ENCODE measurements at places on chromosomes 7 and 10.

DNA sequence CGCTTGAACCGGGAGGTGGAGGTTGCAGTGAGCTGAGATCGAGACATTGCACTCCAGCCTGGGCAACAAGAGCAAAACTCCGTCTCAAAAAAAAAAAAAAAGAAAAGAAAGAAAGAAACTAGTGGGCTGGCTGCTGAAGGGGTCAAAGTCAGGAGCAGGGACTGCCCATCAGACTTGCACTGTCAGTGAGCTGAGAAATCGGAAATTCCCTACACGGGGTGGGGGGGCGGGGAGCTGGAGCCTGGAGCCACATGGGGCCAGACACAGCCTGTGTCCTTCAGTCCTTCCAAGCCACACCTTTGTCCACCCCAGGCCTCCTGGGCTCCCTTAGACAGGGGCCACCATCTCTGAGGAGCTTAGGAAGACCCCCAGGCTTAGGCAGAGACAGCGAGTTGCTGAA, 34.5 kb downstream of the SRRM3 start:
- DNase-seq, result no peak

- DNase-seq, result no peak
Observed at GRCh38 chr7:154863766-154864522, 139.0 kb downstream of the PAXIP1 start.

- DNase-seq, result no peak
Observed at GRCh38 chr10:63247771-63248170, 114.6 kb downstream of the NRBF2 start.

GRCh38 chr10:97922022-97922758, 72.5 kb downstream of the GOLGA7B start:
- no peak for DNase-seq

GRCh38 chr7:4051696-4052095, 630.4 kb upstream of the FOXK1 start:
- DNase-seq, result no peak

DNA sequence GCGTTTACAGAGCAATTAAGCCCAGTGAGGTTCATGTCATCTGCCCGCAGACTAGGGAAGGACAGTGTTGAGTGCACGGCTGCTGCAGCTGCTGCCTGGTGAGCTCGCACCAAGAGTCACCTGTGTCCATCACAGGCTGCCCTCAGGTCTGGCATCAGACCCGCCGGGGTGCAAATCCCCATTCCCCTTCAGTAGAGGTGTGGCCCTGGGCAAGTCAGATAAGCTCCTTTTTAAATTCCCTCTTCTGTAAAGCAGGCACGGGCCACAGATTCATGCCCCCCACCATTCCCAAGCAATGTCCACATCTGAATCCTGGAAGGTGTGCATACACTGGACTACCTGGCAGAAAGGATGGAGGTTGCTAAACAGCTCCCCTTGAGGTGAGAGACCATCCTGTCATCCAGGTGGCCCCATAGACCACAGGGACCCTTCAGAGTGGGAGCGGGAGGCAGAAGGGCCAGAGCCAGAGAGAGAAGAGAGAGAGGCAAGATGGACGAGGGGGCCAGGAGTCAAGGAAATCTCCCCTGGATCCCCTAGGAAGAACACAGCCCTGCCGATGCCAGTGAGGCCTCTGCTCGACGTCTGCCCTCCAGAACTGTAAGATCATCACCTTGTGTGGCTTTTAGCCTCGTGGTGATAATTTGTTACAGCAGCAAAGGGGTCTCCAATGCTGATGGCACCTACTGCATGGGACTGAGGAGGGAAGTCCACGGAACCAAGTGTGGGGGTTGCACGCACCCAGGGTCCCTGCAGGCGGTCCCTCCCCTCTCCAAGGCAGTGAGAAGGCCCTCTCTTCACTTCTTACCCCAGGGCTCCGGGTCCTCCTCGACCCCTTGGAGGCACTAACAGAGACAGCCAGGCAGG, 168.8 kb downstream of the TCERG1L start:
- no peak for DNase-seq

DNA sequence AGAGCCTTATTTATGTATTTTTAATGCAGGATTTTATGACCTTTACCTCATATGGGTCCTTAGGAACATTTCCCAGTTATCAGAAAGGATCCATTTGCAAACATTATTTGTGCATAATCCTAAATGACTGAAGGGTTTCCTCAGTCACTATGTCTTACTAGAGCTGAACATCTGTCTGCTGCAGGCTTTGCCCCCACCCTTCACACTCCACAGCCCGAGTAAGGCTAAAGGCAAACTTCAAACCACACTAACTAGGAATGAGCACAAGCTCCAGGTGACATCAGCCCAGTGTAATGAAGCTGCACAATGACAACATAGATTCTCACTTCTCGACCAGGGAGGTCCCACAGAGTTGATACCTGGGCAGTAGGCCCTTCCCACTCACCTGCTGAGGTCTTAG, 491.3 kb upstream of the MKI67 start:
- no peak for DNase-seq

DNA sequence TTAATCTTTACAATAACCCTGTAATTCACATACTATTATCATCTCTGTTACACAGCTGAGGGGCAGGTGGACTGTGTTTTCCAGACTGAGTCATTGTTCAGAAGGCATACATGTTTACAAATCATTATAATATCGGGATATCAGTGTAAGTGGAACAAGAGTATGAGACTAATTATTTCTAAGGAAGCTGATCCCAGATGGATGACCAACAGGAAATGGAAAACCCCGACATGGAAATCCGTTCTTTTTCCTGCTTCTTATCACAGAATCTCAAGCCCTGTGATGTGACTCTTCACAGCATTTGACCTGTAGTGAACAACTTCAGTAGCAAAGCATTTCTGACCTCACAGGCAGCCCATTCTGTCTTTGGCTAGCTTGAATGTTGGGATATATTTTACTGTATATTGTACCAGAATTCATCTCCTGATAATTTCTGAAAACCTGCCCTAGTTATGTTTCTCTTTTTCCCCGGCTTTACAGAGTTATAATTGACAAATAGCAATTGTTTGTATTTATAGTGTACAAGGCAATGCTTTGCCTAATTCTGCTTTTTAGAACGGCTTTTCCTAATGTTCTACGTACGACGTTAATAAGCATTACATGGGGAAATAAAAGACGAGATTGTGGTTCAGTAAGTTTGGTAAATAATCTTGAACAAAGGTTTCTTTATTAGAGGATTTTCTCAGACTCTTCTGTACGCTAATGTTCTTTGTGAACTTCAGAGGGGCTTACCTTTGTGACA, 78.6 kb upstream of the SYPL1 start:
- no peak for DNase-seq

GRCh38 chr7:133518718-133519117, 265.8 kb downstream of the EXOC4 start:
- DNase-seq, result no peak

GRCh38 chr7:76233538-76234281, 32.0 kb downstream of the SRRM3 start:
- DNase-seq, result no peak

- no peak for DNase-seq
Observed at GRCh38 chr10:92829042-92829785, 19.1 kb upstream of the EXOC6 start.

GRCh38 chr7:21462081-21462480, 34.2 kb downstream of the SP4 start:
- DNase-seq, result no peak

DNA sequence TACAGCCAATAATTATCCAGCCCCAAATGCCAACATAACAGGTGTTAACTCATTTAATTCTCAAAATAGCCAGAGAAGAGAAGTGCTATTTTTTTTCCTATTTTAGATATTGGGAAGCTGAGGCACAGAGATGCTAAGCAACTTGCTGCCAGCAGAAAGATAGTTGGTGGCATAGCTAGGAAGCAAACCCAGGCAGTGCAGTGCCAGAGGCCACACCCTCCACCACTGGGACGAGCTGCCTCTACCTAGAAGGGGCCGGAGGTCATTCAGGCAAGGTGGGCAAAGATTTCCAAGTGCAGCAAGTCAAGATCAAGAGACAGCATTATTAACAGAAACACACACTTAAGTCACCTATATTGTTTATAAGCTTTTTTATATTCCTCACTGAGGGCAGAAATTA, 654.1 kb downstream of the INHBA start:
- no peak for DNase-seq

DNA sequence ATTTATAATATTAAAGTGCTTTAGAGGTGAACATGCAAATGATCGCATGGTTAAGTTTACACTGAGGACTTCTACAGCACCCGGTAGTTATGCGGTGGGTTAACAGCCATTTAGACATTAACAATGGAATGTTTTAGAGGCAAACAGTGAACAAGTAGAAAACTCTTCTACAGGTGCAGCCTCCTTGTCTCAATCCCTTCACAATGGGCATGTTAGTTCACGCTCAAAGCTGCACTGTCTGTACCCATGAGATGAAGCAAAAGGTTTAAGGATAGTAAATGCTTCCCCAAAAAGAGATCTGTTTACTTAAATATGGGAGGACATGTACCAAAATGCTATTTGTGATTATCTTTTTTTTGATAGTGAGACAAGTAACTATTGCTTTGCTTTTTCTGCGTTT, 25.1 kb downstream of the PUS7 start:
- no peak for DNase-seq

GRCh38 chr7:66807736-66808135, 67.2 kb downstream of the RABGEF1 start:
- no peak for DNase-seq

DNA sequence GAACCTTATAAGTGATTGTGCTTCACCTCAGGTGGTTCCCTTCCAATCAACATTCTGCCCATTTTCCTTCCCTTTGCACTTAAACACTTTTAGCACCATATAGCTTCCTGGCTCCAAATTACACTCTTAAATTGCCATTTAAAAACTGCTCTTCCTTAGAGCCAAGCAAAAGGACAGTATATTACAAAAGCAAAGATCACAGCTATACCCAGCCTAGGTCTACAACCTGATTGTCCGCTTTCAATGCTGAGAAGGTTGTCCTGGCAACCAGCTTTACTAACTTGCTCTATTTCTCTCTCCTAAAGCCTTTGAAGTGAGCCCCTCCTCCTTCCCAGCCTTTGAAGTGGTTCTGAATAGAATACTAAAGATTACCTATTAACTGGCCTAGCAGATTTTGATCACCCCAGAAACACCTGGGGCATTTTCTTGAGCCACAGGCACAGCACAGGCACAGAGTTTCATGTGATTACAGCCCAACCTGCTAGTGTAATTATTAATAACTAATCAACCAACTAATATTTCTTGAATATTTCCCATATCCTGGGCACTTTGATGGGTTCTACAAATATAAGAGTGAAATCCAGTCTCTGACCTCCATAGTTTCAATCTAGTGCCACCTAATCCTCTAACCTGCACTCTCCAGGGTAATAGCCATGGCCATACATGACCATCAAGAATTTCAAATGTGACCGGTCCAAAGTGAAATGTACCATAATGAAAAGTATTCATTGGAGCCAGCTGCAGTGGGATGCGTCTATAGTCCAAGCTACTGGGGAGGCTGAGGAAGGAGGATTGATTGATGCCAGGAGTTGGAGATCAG, 63.6 kb upstream of the TRIM24 start:
- DNase-seq, result no peak

DNA sequence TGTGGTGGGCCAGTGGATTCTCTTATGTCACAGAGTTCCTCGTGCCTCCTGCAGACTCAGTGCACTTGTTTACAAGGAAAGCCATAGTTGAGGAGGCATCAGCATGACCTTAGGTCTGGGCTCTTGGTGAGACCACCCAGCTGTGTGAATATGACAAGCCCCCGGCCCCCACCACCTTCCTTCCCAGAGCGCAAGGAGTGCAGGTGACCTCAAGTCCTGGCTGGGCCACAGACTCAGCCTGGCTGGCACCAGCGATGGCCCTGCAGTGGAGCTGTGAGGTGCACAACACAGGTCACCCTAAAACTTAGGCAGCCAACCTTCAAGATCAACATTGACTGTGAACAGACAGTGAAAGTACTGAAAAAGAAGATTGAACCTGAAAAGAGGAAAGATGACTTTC, 14.2 kb upstream of the SEMA3E start:
- no peak for DNase-seq

DNA sequence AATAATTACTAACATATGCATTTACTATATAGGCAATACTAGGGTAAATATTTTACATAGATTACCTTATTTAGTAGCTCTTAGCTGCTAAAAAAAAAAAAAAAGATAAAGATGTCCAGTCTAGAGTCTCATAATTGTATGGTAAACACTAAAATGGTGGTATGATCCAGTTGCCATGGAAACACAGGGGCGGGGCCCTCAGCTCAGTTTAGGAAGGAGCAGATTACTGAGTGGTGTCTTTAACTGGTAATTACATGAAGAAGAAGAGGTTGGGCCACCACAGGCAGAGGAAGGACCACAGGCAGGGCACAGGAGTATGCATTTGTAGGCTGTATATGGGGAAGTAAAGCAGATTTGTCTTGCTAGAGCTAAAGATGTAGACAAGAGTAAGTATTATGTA, 43.7 kb downstream of the ITGB8 start:
- no peak for DNase-seq

GRCh38 chr10:120403109-120403508, 53.9 kb upstream of the PLPP4 start:
- no peak for DNase-seq

GRCh38 chr10:5159126-5159525, 25.8 kb downstream of the AKR1C8 start:
- no peak for DNase-seq

GRCh38 chr7:21945454-21946221, at the start of gene CDCA7L:
Gene CDCA7L (minus strand): TSS chr7:21945899. CDS start chr7:21945804, 95 bp downstream.
- DNase-seq, result peak; percentile 92

DNA sequence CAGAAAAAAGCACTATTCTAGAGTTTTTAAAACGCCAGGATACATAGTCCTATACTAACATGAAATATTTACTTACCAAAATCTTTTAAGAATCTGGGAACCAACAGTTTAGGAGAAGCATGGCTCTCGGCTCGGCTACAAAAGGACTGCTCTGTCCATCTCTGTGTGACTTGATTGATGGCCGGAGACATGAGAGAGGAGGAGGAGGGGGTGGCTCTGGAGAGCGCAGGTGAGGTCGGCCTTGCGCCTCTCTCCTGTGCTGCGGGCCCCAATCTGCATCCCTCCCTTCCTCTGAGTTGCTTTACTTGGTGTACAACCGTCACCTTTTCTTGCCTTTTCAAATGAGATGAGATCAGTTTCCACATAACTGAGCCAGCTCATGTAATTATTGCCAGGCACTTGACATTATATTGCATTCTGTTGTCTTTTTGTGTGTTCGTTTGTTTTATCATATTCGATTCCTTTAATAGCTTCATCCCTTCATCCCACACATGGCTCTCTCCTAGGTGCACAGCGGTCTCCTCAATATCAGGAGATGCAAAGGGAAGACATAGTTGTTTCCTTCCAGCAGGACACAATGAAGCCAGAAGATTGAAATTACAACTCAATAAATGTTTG, 87.8 kb upstream of the KLF6 start:
- no peak for DNase-seq

DNA sequence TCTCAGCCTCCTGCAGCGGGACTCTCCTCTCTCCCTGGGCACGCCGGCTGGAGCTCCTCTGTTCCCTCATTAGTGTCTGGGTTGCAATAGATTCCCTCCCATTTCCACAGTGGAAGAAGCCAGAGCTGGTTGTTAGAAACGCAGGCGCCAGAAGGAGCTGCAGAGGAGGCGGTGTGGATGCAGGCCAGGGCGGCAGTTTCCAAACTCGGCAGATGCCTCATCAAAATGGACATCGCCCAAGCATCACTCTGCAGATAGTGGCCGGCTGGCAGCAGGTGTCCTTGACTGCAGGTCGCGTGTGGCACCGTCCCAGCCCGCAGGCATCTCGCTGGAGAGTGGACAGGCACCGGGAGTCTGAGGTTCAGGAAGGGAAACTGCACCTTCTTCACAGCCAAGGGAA, 201.8 kb downstream of the TCERG1L start:
- no peak for DNase-seq

GRCh38 chr7:135193615-135194081, 17.7 kb downstream of the WDR91 start:
- DNase-seq, result no peak

GRCh38 chr7:7510794-7511193, 24.9 kb downstream of the COL28A1 start:
- DNase-seq, result no peak

Measured in H54 (cell line).